ENCODE measurements at places on chromosomes 7 and 10. TPM values are rescaled to one million over a fixed set of nuclear protein-coding genes. Genes with fewer than 3 reads are reported as not detected.

GRCh38 chr10:93309062-93309461 lies 173.1 kb downstream of the MYOF start:
- no peaks in the 10 kb centered on the region for H3K4me1 ChIP-seq
- no peak overlapping the region for H3K4me3 ChIP-seq
- no peaks in the 10 kb centered on the region for H3K36me3 ChIP-seq
- no peak for DNase-seq
- no peak overlapping the region for H3K27ac ChIP-seq

- no peaks in the 10 kb centered on the region for H3K36me3 ChIP-seq
- H3K4me1 ChIP-seq = no peaks in the 10 kb centered on the region
- H3K27me3 ChIP-seq = no peaks in the 10 kb centered on the region
- H3K4me3 ChIP-seq = no peak overlapping the region
- no peak overlapping the region for H3K27ac ChIP-seq
- DNase-seq = no peak
These were observed 716.2 kb downstream of the SUGCT start for GRCh38 chr7:40851001-40851400.

- peak; percentile 97 for DNase-seq
- H3K4me1 ChIP-seq = peaks cover 82% of the 10 kb centered on the region
- no peaks in the 10 kb centered on the region for H3K36me3 ChIP-seq
- H3K27ac ChIP-seq = peak overlapping the region; percentile 100
These were observed 2.4 kb downstream of the SH2B2 start for GRCh38 chr7:102289057-102289456.

FEZF1 gene
- not detected for total RNA-seq

GRCh38 chr7:200704-201103 lies 8.3 kb downstream of the FAM20C start:
- H3K4me1 ChIP-seq = no peaks in the 10 kb centered on the region
- no peaks in the 10 kb centered on the region for H3K27me3 ChIP-seq
- H3K27ac ChIP-seq = no peak overlapping the region
- DNase-seq = no peak

LIPN gene
- not detected for total RNA-seq

VTI1A gene
- total RNA-seq = 61.2 TPM

DNA sequence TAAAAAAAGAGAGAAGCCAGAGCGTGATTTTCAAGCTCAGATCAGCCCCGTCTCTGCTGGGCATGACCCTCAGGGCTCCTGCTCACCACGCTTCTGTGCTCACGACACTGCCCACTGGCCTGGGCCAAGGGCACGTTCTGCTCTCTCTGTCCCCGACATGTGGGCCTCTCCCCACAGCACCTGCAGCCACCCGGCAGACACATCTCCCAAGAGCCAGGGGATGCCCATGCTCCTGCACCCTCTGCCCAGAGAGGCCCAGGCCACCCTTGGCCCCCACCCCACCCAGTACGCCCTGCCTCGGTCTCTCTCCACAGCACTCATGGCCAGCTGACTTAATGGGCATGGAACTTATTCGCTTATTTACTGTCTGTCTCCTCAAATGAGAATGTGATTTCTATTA lies 175.4 kb upstream of the RNF32 start:
- H3K36me3 ChIP-seq = no peaks in the 10 kb centered on the region
- H3K4me1 ChIP-seq = no peaks in the 10 kb centered on the region
- H3K27ac ChIP-seq = no peak overlapping the region
- H3K27me3 ChIP-seq = no peaks in the 10 kb centered on the region

DNA sequence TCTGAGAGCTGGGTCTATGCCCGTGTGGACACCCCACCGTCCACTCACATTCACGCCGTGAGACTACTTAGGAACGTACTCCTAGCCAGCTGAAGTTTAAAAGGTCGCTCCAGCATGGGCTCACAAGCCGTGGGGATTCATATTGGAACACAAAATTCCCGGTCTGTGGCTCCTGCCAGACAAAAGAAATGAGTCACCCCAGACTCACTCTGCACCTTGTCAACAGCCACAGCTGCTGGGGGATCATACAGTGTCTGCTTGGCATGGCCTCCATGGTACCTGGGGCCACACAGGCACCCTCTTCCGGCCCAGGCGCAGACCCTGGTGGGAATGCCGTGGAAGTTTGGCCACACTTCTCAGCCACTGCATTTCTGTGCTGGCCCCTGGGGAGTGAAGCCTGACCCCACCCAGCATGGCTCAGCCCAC lies 228.4 kb downstream of the DNAJB6 start:
- DNase-seq = no peak
- no peaks in the 10 kb centered on the region for H3K27me3 ChIP-seq
- no peak overlapping the region for H3K27ac ChIP-seq
- no peaks in the 10 kb centered on the region for H3K36me3 ChIP-seq

- no peaks in the 10 kb centered on the region for H3K36me3 ChIP-seq
- no peaks in the 10 kb centered on the region for H3K27me3 ChIP-seq
- no peak for DNase-seq
- no peak overlapping the region for H3K4me3 ChIP-seq
- no peaks in the 10 kb centered on the region for H3K4me1 ChIP-seq
- H3K27ac ChIP-seq = no peak overlapping the region
These were observed 113.4 kb downstream of the FGFR2 start for GRCh38 chr10:121484816-121485215.

DNA sequence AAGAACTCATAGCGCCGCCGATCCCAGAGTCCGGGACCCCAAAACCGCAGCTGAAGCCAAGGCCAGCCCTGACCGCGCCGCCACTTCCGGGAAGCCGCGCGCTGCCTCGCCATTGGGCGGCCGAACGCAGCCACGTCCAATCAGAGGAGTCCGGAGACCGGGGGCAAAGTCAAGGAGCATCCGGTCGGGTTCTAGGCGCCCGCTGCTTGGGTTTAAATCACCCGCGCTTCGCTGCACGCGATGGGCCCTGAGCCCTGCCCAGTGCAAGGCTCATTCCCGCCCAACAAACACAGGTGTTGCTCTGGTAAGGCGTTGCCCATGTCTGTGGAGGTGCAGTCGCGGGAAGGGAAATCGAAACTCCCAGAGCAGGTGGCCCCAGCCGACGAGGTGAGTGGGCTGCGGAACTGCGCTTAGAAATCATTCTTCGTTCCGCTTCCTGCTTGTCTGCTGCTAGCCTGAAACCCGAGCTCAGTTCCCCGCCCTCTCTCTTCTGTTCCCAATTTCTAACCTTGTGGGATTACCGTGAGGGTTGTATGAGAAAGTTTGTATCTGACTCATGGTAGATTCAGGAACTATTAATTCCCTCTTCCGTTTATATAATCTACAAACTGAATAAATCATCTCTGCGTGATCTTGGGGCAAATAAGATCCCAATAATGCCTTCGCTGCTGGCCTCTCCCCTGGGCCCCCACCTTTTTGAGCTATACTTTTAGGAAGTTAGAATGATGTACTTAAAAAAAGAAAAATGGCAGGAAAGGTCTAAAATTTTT lies at the start of gene DCLRE1C:
DCLRE1C (minus strand) TSS at position 96 of the 770 bp plus-strand sequence; CDS start at position 10, 86 bp downstream.
- no peaks in the 10 kb centered on the region for H3K27me3 ChIP-seq
- peak within 1 kb of the TSS; percentile 85 for H3K27ac ChIP-seq
- DNase-seq = peak; percentile 96
- H3K4me3 ChIP-seq = peak within 1 kb of the TSS; percentile 79

DNA sequence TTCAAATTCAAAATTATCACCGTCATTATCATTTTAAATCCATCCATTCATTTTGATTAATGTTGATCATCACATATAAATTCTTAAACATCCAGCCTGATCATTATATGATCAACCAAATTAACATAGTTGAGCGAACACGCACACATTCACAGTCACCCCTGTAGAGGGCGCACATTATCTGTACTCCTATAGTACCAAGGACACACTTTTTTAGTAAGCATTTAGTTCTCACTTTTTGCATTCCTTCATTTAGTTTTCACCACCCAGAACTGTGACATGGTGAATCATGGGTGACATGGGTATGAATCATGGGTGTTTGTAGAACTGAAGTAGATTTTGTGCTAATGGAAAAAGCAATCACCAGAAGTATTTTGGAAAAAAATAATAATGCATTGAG lies 26.0 kb upstream of the ZNF735 start:
- H3K27me3 ChIP-seq = no peaks in the 10 kb centered on the region
- DNase-seq = peak; percentile 71
- no peak overlapping the region for H3K4me3 ChIP-seq

ARHGAP22 gene
- 0.07 TPM for total RNA-seq

- H3K36me3 ChIP-seq = no peaks in the 10 kb centered on the region
- no peak overlapping the region for H3K27ac ChIP-seq
- no peak overlapping the region for H3K4me3 ChIP-seq
- DNase-seq = peak; percentile 73
- no peaks in the 10 kb centered on the region for H3K27me3 ChIP-seq
These were observed 3.3 kb downstream of the AHR start for GRCh38 chr7:17301471-17302456.

DNA sequence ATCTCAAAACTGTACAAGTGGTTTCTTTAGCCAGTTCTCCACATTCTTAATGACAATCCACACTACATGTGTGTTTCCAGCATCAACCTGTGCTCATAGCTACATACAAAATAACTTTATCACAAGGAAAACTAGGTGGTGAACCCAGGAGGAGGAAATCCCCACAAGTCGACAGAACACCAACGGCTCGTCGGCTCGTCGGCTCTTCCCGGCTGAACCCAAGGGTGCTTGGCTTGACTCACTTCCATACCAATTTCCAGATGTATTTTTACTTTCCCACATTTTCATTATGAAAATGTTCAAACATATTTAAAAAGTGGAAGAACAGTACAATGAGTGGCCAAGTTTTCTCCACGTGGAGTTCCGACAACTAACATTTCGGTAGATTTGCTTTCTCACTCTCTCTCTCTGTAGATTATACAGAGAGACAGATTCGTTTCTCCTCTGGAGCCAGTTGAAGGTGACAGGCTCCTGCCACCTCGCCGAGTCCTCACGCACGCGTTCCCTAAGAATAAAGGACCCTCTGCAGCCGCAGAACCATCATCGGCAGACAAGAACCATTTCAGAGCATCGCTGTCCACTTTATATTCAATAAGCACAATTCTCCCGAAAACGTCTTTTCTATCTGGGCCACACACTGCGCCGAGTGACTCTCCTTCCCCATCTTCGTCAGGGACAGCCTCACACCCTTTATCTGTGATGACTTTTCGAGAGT lies 53.3 kb downstream of the DIP2C start:
- no peak overlapping the region for H3K27ac ChIP-seq
- no peaks in the 10 kb centered on the region for H3K4me1 ChIP-seq
- no peaks in the 10 kb centered on the region for H3K36me3 ChIP-seq
- no peak overlapping the region for H3K4me3 ChIP-seq

TFPI2 gene
- total RNA-seq = not detected

ATRNL1 gene
- not detected for total RNA-seq

NEUROD6 gene
- total RNA-seq = not detected

GRCh38 chr7:1899951-1900762 lies 230.1 kb downstream of the ELFN1 start:
- H3K27me3 ChIP-seq = no peaks in the 10 kb centered on the region
- no peak overlapping the region for H3K27ac ChIP-seq
- no peaks in the 10 kb centered on the region for H3K4me1 ChIP-seq
- H3K36me3 ChIP-seq = no peaks in the 10 kb centered on the region
- no peak for DNase-seq

- H3K4me3 ChIP-seq = peak overlapping the region; percentile 11
- H3K36me3 ChIP-seq = peaks cover 26% of the 10 kb centered on the region
- H3K27me3 ChIP-seq = no peaks in the 10 kb centered on the region
These were observed 292.4 kb upstream of the KLF14 start for GRCh38 chr7:131026297-131027000.

SMKR1 gene
- 0.22 TPM for total RNA-seq

MSMB gene
- total RNA-seq = not detected

- H3K27ac ChIP-seq = no peak overlapping the region
- H3K36me3 ChIP-seq = no peaks in the 10 kb centered on the region
- H3K27me3 ChIP-seq = no peaks in the 10 kb centered on the region
- DNase-seq = no peak
- no peak overlapping the region for H3K4me3 ChIP-seq
These were observed 17.4 kb downstream of the PDE6C start for GRCh38 chr10:93629647-93630305.

GRCh38 chr10:7475046-7475911 lies 64.4 kb upstream of the SFMBT2 start:
- no peaks in the 10 kb centered on the region for H3K36me3 ChIP-seq
- H3K27ac ChIP-seq = peak overlapping the region; percentile 99
- H3K4me1 ChIP-seq = peaks cover 98% of the 10 kb centered on the region
- DNase-seq = peak; percentile 76
- H3K4me3 ChIP-seq = peak overlapping the region; percentile 44

ITIH2 gene
- total RNA-seq = not detected

GRCh38 chr10:117461766-117462423 lies 80.7 kb upstream of the EMX2 start:
- no peak for DNase-seq
- H3K4me1 ChIP-seq = no peaks in the 10 kb centered on the region
- H3K4me3 ChIP-seq = no peak overlapping the region
- H3K36me3 ChIP-seq = no peaks in the 10 kb centered on the region
- H3K27ac ChIP-seq = no peak overlapping the region

DNA sequence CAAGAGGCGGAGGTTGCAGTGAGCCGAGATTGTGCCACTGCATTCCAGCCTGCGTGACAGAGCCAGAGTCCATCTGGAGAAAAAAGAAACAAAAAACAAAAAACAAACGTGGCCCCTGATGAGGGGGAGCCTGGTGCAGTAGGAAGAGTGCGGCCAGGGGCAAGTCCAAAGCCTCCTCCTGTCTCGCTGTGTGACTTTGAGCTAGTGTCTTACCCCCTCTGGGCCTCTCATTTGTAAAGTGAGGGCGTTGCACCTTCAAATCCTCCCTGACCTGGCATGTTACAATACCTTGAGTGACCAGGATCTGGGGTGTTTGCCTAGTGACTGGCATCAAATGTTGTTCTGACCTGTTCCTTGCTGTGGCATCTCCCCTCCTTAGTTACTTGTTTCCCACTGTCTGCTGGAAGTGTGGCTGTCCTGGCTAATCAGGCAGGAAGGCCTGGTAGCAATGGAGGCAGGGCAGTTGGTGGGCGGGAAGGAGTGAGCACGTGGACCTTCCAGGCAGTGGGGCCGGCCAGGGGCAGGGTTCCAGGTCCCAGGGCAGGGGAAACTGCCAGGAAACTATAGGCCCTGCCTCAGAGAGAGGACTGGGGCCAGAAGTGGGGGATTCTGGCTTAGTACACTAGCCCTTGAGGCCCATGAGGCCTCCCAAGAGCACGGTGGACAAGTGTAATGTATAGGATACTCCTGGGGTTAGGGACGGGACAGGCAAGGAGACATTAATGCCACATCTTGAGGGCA lies 24.5 kb upstream of the GOLGA7B start:
- H3K4me1 ChIP-seq = no peaks in the 10 kb centered on the region
- no peak overlapping the region for H3K27ac ChIP-seq
- H3K4me3 ChIP-seq = no peak overlapping the region
- no peaks in the 10 kb centered on the region for H3K27me3 ChIP-seq
- H3K36me3 ChIP-seq = no peaks in the 10 kb centered on the region

- H3K36me3 ChIP-seq = no peaks in the 10 kb centered on the region
- H3K4me3 ChIP-seq = no peak overlapping the region
These were observed 96.9 kb upstream of the PPP2R2D start for GRCh38 chr10:131803860-131804425.

C10orf105 gene
- not detected for total RNA-seq

GRCh38 chr7:8465338-8465737 lies 31.9 kb downstream of the NXPH1 start:
- H3K4me3 ChIP-seq = no peak overlapping the region
- DNase-seq = no peak
- H3K4me1 ChIP-seq = no peaks in the 10 kb centered on the region
